ENCODE measurements at places on chromosomes 13 and 19.

- H3K27ac ChIP-seq = no peak overlapping the region
- no peak for DNase-seq
- H3K4me1 ChIP-seq = peaks cover 20% of the 10 kb centered on the region
- peaks cover 71% of the 10 kb centered on the region for H3K27me3 ChIP-seq
- H3K36me3 ChIP-seq = peaks cover 3% of the 10 kb centered on the region
These were observed 3.0 kb downstream of the GAS6 start for GRCh38 chr13:113860665-113861432.

GRCh38 chr13:43180837-43181236, 157.5 kb downstream of the DNAJC15 start:
- no peak overlapping the region for H3K4me3 ChIP-seq
- no peaks in the 10 kb centered on the region for H3K4me1 ChIP-seq
- H3K27me3 ChIP-seq = peaks cover 3% of the 10 kb centered on the region
- no peak overlapping the region for H3K27ac ChIP-seq

GRCh38 chr13:55090612-55091011, 2050.1 kb upstream of the PRR20A start:
- DNase-seq = no peak
- H3K4me3 ChIP-seq = no peak overlapping the region
- no peak overlapping the region for H3K27ac ChIP-seq
- no peaks in the 10 kb centered on the region for H3K27me3 ChIP-seq
- no peaks in the 10 kb centered on the region for H3K36me3 ChIP-seq

DNA sequence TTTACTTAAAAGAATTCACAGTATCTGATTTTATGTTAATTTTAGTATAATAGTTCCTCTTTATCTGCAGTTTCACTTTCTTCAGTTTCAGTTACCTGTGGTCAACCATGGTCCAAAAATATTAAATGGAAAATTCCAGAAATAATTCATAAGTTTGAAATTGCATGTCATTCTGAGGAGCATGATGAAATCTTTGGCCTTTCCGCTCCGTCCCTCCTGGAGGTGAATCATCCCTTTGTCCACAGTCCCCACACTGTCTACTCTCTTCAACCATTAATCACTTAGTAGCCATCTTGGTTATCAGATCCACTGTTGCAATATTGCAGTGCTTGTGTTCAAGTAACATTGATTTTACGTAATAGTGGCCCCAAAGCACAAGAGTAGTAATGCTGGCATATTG, 26.9 kb downstream of the SLITRK6 start:
- H3K27me3 ChIP-seq = no peaks in the 10 kb centered on the region
- H3K4me3 ChIP-seq = no peak overlapping the region
- no peaks in the 10 kb centered on the region for H3K4me1 ChIP-seq
- no peak for DNase-seq
- H3K36me3 ChIP-seq = no peaks in the 10 kb centered on the region
- no peak overlapping the region for H3K27ac ChIP-seq

GRCh38 chr13:112098699-112099098, 31.8 kb downstream of the SOX1 start:
- no peak for DNase-seq
- no peak overlapping the region for H3K27ac ChIP-seq
- H3K4me1 ChIP-seq = no peaks in the 10 kb centered on the region
- no peaks in the 10 kb centered on the region for H3K36me3 ChIP-seq
- H3K4me3 ChIP-seq = no peak overlapping the region

GRCh38 chr19:12955996-12956395, 1.0 kb downstream of the GADD45GIP1 start:
- peaks cover 35% of the 10 kb centered on the region for H3K4me1 ChIP-seq
- H3K4me3 ChIP-seq = peak overlapping the region; percentile 84
- no peaks in the 10 kb centered on the region for H3K27me3 ChIP-seq
- no peak for DNase-seq

DNA sequence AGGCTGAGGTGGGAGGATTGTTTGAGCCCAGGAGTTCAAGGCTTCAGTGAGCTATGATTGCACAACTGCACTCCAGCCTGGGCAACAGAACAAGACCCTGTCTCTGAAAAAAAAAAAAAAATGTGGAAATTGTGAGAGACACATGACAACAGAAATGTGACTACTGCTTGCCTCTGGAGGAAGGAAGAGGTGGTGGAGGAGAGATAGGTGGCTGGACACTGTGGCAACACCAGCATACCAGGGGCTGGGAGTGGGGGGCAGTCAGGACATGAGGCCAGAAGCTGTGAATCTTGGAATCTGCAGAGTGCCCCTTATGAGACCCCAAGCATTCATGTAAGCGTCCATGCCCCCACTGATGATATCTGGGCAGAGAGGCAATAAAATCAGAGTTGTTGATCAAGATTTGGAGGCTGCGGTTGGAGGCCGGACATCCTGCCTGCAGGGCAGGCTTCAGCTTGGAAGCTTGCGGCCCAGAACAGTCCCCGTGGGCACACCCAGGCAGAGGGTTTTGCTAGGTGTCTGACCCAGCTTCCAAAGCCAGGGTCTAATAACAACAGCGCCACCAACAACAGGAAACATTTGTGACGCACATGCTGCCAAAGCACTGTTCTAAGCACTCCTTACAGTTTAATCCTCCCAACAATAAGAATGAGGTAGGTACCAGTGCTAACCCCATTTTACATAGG, 16.9 kb downstream of the FAM187B start:
- no peaks in the 10 kb centered on the region for H3K27me3 ChIP-seq
- H3K27ac ChIP-seq = peak overlapping the region; percentile 100
- H3K4me1 ChIP-seq = peaks cover 94% of the 10 kb centered on the region
- peaks cover 17% of the 10 kb centered on the region for H3K36me3 ChIP-seq
